Activated CD4-positive, alpha-beta T cell treated with anti-CD3 and anti-CD28 coated beads, Interleukin-2, amount 10 ng/mL, durations not matched to agents 7 days and 5 days (primary cell): ENCODE measurements at places on chromosomes 11 and 22. TPM values are rescaled to one million over a fixed set of nuclear protein-coding genes. Genes with fewer than 3 reads are reported as not detected.

DNA sequence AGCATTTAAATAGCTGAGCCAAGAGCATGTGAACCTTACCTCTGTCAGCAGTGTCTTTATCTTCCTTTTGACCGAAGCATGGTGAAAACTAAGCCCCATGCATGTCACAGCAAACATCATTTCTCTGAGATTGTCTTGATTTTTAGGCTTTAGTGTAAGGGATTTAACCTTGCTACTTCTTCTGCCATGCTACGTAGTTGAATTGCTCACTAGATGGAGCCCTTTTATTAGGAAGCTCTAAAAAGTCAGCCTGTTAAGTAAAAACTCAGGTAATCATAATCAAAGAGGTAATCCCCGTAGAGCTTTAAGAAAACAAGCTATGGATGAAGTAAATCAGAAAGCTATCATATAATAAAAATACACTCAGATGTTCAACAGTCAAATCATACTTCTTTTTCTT, 149.5 kb downstream of the PGR start:
- no peaks in the 10 kb centered on the region for H3K36me3 ChIP-seq
- H3K4me1 ChIP-seq: no peaks in the 10 kb centered on the region
- DNase-seq: no peak
- H3K4me3 ChIP-seq: no peak overlapping the region

GRCh38 chr11:91742155-91742554, 482.5 kb upstream of the FAT3 start:
- no peak for DNase-seq
- no peaks in the 10 kb centered on the region for H3K27me3 ChIP-seq
- no peaks in the 10 kb centered on the region for H3K36me3 ChIP-seq
- no peak overlapping the region for H3K4me3 ChIP-seq
- no peak overlapping the region for H3K27ac ChIP-seq
- no peaks in the 10 kb centered on the region for H3K4me1 ChIP-seq

DNA sequence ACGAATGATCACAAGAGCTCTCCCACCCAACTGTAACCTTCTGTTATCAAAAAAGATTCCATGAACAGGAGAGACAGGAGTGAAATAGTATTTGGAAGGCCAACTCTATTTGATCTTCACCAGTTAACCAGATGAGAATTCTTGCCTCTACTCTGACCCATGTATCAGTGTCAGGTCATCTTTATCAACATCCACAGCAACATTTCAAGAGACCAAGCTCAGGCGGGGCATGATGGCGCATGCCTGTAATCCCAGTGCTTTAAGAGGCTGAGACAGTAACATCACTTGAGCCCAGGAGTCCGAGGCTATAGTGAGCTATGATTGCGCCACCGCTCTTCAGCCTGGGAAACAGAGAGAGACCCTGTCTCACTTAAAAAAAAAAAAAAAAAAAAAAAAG, 62.3 kb downstream of the GAB2 start:
- no peak for DNase-seq
- H3K4me3 ChIP-seq: no peak overlapping the region
- H3K27me3 ChIP-seq: no peaks in the 10 kb centered on the region
- peaks cover 11% of the 10 kb centered on the region for H3K36me3 ChIP-seq
- no peak overlapping the region for H3K27ac ChIP-seq
- H3K4me1 ChIP-seq: peaks cover 31% of the 10 kb centered on the region

DNA sequence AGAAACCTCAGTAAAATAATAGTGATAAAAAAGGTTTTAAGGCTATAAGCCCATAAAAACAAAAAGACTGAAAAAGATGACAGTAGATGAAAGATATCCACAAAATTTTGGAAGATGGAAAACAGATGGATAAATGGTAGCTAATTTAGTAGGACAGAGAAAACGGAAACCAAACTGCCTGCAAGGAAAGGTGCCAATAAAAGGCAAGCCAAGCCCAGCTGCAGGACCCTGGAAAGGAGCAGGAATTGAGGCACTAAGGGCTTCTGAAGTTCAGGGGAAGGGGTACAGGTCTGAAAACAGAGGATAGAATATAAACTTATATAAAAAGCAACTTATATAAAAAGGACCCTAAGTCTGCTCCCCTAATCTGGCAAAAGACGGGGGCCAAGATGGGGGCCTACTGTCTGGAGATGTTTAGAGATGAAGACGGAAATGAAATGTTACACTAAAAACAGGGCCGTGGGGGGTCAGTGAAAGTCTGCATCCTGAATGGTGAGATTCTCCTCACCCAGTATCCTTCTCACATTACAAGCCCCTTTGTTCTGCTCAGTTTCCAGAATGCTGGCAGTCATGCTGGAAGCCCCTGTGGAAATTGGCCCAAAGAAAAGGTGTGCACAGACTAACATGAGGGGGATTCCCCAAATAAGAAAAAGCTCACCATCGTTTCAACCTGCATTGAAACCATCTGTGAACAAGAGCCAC, 269.3 kb upstream of the PITPNB start:
- H3K36me3 ChIP-seq: no peaks in the 10 kb centered on the region
- H3K27me3 ChIP-seq: peaks cover 3% of the 10 kb centered on the region
- H3K4me1 ChIP-seq: no peaks in the 10 kb centered on the region
- no peak overlapping the region for H3K27ac ChIP-seq
- DNase-seq: no peak
- no peak overlapping the region for H3K4me3 ChIP-seq

GRCh38 chr11:101582236-101582988, 1.4 kb downstream of the TRPC6 start:
- H3K27ac ChIP-seq: no peak overlapping the region
- H3K36me3 ChIP-seq: no peaks in the 10 kb centered on the region
- no peaks in the 10 kb centered on the region for H3K4me1 ChIP-seq
- H3K27me3 ChIP-seq: peaks cover 20% of the 10 kb centered on the region
- H3K4me3 ChIP-seq: no peak overlapping the region

GRCh38 chr11:10452211-10452767, 2.8 kb upstream of the AMPD3 start:
- peak overlapping the region; percentile 79 for H3K4me3 ChIP-seq
- H3K4me1 ChIP-seq: peaks cover 62% of the 10 kb centered on the region
- H3K36me3 ChIP-seq: peaks cover 5% of the 10 kb centered on the region
- H3K27ac ChIP-seq: no peak overlapping the region

GRCh38 chr11:10314199-10315072, 9.6 kb downstream of the ADM start:
- H3K4me3 ChIP-seq: no peak overlapping the region
- no peaks in the 10 kb centered on the region for H3K36me3 ChIP-seq
- peak; percentile 39 for DNase-seq
- peaks cover 36% of the 10 kb centered on the region for H3K27me3 ChIP-seq
- no peak overlapping the region for H3K27ac ChIP-seq

PNPLA3 gene
- total RNA-seq: not detected

ADM2 gene
- total RNA-seq: 3.7 TPM
